Activated CD4-positive, alpha-beta T cell treated with anti-CD3 and anti-CD28 coated beads, Interleukin-2, amount 50 U/mL, for 16 hours (primary cell): ENCODE measurements at places on chromosomes 7 and 10.

GRCh38 chr7:50449501-50449880 lies 659 bp downstream of the FIGNL1 start:
- DNase-seq = no peak

DNA sequence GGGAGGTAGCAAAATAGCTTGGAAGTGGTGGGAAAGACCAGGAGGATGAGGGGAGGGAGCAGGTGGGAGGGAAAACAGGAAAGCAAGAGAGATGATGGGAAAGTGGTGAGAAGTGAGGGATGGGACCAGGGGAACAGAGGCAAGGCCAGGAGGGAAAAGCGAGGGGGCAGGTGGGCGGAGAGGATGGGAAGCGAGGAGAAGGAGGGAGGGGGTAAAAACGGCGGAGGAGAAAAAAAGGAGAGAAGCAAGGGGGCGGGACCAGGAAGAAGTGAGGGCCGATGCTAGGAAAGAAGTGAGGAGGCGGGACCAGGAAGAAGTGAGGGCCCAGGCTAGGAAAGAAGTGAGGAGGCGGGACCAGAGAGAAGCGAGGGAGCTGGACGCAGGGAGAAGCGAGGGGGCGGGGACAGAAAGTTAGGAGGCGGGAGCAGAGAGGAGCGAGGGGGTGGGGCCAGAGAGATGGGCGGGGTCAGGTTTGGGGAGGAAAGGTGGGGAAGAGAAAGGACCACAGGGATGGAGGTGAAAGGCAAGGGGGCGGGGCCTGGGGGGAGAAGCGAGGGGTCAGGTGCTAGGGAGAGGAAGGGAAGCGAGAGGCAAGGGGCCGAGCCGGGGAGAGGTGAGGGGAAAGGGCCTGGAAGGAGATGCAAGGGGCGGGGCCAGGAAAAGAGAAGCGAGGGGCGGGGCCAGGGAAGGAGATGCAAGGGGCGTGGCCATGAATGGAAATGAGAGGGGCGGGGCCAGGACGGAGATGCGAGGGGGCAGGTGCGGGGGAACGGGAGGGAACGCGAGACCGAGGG lies 984 bp downstream of the SMURF1 start:
- peak; percentile 91 for DNase-seq

- DNase-seq = no peak
Measured at GRCh38 chr7:68457481-68457880, 1140.8 kb upstream of the AUTS2 start.

- no peak for DNase-seq
Measured at GRCh38 chr7:132577206-132578049, 1.2 kb upstream of the PLXNA4 start.

GRCh38 chr10:47238331-47239095 lies 61.5 kb upstream of the GDF10 start:
- no peak for DNase-seq

GRCh38 chr10:79342295-79342761 lies 4.9 kb upstream of the PPIF start:
- no peak for DNase-seq

GRCh38 chr7:157293413-157293788 lies 43.4 kb upstream of the DNAJB6 start:
- DNase-seq = no peak

DNA sequence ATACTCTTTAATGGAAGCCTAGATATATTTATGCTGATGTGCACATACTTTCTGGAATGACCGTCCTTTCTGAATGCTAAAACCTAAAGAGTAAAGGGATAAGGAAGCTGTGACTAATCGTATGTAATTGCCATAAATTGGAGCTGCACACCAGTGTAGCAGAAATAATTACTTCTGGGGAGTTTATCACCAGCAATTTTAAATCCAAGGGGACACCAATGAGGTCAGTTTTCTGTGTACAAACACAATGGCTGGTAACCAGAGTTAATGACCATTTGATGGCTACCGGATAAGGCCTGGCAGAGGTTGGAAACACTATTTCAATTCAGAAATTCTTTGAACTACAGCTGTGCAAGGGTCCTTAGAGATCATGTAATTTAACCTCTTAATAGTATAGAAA lies 670.1 kb downstream of the REEP3 start:
- no peak for DNase-seq

- no peak for DNase-seq
Measured at GRCh38 chr10:124984376-124984775, 42.5 kb downstream of the ZRANB1 start.

DNA sequence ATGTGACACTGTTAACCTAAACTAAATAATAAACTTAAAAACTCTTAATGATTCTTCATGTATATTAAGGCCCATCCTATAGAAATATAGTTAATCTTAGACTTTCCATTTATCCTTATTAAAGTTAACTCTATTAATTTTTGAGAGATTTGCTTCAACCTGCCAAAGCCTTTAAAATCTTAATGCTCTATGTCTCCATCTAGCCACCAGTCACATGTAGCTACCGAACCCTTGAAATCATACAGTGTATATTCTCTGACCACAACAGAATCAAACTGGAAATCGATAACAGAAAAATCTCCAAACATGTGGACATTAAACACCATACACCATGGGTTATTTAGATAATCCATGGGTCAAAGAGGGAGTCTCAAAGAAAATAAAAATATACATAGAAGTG lies 51.9 kb downstream of the ASZ1 start:
- no peak for DNase-seq

DNA sequence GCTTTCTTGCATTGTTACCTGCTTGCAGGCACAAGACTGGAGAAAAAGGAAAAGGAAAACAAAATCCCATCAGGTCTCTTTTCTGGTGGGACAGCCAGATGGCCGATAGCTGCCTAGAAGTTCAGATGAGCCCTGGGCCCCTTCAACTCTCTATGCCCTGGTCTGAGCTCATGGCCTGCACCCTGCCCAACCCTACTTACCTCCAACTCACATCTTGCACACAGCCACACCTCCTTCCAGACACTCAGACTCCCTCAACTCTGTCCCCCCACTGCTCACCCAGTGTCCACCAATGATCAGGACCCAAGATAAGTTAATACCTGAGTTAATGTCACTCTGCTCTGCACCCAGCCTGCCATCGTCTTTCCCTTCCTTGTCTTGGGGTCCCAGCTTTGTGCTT lies 10.9 kb downstream of the RBP3 start:
- no peak for DNase-seq

GRCh38 chr7:23523486-23524075 lies 8.2 kb downstream of the TRA2A start:
- no peak for DNase-seq

DNA sequence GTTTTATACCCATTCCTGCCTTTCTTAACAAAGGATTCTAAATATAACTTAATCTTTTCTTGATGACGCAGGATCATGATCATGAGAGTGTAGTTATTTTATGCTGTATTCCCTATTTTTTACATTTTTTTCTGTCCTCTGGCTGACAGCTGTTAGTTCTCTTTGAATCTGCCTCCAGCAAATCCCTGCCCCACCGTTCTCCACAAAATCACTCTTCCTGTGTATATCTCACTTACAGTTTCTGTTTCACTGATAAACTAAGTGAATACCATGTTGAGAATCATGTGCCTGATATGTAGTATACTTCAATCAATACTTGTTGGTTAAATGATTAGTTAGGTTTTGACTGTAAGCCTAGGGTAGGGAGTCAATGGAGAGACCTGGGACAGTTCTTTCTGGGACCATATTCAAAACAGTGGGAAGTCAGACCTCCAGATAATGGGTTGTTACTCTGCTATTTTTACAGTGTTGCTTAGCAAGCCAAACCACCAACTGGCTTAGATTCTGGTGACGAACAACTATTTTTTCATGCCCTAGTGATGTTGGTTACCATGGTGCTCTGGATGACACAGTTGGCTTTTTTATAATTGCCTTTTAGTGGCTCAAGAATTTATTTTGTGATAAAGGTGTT lies 12.8 kb downstream of the CNNM1 start:
- no peak for DNase-seq

DNA sequence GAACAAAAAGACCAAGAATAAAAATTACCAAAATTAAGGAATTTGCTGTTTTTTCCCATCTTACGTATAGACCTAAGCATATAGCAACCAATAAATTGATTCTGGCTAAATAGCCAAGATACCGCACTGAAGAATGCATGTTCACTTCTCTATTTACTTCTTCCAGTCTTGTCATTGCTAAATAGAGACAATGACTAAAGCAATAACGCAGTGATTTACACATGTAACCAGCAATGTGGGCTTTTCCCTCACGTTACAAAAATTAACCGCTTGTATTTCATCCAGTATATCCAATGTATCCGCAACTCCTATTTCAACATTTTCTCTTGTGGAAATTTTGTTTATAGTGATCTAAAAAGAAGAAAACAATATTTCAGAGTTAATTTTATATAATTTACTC lies 5.6 kb downstream of the TMEM168 start:
- no peak for DNase-seq

- no peak for DNase-seq
Measured at GRCh38 chr7:29567174-29567573, 3.5 kb downstream of the PRR15 start.

GRCh38 chr10:49844775-49845595 lies 82.9 kb upstream of the OGDHL start:
- DNase-seq = no peak

GRCh38 chr7:78835897-78836296 lies 617.6 kb downstream of the MAGI2 start:
- no peak for DNase-seq

DNA sequence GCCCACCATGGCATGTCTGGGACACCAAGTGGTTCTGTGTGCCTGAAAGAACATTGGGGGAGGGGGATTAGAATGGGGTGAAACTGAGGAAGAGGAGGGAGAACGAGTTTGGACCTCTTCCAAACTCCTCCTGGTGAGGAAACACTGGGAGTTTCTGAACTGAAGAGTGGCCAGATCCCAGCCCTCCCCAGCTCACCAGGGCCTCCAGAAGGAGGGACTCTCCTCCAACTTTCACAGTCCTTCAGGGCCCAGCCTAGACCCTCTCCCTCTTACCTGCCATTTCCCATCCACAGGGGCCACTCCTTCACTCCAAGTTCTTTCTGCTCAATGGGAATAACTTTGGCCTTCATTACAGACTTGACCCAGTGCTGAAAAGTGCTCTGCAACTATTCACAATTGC lies 132.0 kb upstream of the FOXK1 start:
- no peak for DNase-seq
